Suppressor macrophage (primary cell): ENCODE measurements at places on chromosomes 2 and 18.

DNA sequence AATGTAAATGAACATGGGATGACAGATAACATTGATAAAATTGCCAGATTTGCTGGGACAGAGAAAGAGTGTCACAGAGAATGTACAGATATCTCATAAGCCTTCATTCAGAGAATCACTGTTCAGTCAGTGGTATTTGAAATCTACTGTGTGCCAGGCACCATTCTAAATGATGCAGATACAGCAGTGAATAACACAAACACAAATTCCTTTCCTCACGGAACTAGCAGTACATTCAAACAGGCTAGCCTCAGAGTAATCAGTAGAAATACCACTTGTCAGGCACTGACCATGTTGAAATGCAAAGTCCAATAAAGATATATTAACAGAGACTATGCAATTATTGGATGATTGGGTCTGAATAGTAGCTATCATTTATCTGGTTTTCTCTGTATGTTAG, 211.0 kb downstream of the RDH14 start:
- DNase-seq: no peak

GRCh38 chr18:37516361-37516853, 49.2 kb downstream of the CELF4 start:
- no peak for DNase-seq

- DNase-seq: no peak
These were observed 1.4 kb downstream of the NDUFA10 start for GRCh38 chr2:240023792-240024191.

DNA sequence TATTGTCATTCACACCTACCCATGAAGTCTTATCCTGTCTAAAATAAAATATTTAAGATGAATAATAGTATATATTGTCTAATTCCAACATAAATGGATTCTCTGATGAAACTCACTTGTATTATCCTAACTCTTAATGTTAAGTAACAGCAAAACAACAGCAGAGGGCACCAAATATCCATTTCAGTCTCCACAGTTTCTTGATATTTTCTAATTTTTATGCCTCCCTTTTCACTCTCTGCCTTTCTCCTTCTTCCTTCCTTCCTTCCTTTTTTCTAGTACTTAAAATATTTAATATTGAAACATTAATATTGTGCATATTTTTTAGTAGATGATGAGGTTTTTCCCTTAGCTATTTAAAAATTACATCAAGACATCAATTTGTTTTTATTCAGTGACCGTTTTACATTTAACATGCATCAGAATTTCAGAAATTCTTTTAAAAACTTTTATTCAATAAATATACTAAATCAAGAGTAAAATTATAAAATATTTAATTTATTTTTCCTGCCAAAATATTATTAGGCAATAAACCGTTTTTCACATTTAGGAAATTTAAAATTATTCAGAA, 97.6 kb downstream of the WDR7 start:
- DNase-seq: peak; percentile 23

DNA sequence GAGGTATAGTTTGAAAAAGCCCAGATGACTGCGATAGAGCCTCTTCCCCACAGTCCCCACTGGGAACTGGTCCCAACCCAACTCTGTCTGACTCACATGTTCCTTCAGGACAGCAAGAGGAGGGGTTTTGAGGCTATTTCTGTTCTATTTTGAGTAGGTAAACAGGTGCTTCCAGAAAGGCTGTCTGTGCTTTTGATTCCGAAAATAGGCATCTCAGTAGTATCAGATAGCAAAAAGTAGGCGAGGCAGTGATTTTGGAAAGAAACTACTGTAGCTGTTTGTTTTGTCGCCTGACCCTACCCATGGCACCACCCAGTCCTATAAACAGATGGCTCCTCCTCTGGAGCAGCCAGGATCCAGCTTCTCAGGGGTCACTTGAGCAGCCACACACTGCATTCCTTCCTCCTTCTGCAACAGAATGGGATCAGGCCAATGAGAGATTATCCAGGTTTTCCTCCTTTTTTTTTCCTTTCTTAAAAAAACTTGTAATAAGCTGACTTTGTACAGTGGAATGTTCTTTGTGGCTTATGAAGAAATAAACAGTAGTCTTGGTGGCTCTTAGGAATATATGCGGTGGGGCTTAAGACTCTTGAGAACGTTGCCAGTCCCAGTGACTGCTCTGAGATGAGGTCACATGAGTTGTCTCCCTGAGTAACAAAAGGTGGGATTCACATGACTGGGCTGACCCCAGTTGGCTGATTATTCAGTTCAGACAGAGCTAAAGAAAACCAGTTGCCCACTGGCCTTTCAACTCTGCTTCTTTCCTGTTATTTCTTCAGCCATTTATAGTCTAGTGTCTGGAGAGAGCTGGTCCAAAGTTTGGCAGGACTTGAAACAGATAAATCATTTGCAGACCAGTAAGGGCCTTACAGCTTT, 98.6 kb downstream of the KCNS3 start:
- DNase-seq: no peak

GRCh38 chr18:35478520-35479435, 19.0 kb downstream of the INO80C start:
- peak; percentile 82 for DNase-seq

DNA sequence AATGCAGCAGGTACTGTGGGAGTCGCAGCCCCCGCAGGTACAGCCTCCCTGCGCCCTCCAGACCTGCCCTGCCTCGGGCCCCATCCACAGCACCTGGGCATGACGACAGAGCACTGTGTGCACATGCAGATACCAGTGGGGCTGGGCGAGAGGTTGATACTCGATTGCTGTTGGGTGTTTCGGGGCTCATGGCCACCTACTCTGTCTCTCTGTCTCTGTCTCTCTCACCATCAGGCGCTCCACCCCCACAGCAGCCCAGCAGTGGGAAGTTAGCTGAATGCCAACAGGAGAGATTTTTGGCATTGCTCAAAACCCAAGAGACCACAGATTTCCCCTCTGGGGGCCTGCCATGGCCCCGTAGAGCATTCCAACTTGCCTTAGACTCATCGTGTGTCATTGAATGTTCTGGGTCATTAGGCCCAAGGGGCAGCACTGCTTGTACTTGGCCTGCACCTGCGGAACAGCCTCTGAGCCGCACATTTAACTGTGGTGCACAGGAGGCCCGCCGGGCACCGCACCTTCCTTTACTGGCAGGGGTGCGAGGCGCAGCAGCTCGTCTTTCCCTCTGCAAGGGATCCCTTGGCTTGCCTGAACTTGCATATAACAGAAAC, 18.8 kb downstream of the KCNIP3 start:
- DNase-seq: peak; percentile 26

DNA sequence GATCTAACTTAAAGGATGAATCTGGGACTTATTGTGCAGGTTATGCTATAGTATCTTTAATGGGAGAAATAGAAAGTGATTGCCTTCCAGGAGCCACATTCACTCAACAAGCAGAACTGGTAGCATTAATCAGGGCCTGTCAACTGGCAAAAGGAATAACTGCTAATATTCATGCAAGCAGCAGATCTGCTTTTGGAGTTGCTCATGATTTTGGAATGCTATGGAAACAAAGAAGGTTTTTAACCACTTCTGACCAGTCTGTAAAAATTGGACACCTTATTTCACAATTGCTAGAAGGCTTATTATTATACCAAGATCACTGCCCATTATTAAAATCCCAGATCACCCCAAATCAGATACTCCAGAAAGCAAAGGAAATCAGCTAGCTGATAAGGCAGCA, 200.4 kb downstream of the MREG start:
- no peak for DNase-seq

- no peak for DNase-seq
These were observed 354.3 kb downstream of the CLIP4 start for GRCh38 chr2:29469516-29469915.

GRCh38 chr2:23563673-23564614, 179.0 kb downstream of the KLHL29 start:
- DNase-seq: no peak

GRCh38 chr18:74840492-74841167, 243.0 kb downstream of the ZNF407 start:
- DNase-seq: peak; percentile 29

DNA sequence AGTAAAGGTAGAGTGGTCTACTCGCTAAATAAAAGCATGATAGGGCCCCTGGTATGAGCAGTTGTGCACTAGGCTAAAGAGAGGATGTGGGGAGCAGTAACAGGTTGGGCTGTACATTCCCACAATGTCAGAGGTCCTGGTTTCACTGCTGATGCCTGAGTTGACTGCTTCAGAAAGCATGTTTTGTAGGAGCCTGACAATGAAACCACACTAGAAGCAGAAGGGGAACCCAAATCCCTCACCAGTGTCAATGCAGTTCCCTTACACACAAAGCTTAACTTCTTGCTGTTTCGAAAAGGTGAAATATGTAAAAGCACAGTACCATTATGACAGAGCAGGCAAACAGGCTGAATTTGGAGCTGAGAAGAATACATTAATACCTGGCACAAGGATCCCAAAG, 291.7 kb upstream of the KYNU start:
- DNase-seq: no peak

DNA sequence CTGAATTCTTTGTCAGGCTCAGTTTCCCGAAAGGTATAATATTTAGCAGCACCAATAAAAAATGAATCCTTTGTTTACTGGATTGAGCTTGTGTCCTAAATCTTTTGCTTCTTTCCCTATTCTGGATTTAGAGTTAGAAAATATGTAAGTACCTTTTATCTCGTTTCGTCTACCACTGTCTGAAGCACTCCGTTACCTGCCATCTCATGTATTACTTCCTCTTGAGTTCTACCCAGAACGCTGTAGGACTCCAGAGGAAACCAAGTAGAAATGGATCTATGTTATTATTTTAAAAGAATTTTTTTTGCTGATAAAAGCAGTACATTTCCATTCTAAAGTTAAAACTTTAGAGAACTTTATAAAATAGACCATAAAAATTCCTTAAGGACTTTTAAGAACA, 13.5 kb downstream of the ANKRD12 start:
- DNase-seq: no peak

DNA sequence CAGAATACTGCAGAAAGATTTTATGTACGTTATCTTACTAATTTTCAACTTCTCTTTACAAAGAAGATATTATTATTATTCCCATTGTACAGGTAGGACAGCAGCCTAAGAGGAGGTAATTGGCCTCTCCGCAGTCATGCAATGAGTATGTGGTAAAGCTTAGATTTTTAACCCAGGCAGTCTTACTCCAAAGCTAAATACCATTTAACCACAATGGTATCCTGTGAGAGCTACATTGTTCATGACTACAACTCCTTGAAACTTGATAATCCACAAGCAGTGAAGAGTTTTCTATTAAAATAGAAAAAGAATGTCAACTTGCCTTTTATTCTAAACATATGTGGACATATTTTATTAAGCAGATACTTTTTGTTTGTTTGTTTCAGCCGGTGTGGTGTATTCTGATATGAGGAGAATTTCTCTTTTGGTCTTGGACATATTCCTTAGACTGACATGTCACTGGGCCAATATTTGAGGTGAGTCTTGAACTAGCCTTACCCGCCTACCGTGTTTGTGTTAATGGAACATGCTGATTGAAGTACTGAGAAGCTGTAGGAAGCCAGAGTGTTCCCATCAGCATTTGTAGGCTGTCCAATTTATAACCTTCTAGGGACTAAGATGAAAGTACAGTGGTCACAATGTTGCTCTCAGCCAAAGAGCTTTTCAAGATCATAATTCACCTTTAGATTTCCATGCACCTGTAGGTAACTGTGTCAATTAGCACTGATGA, 293.9 kb upstream of the DCC start:
- DNase-seq: no peak

DNA sequence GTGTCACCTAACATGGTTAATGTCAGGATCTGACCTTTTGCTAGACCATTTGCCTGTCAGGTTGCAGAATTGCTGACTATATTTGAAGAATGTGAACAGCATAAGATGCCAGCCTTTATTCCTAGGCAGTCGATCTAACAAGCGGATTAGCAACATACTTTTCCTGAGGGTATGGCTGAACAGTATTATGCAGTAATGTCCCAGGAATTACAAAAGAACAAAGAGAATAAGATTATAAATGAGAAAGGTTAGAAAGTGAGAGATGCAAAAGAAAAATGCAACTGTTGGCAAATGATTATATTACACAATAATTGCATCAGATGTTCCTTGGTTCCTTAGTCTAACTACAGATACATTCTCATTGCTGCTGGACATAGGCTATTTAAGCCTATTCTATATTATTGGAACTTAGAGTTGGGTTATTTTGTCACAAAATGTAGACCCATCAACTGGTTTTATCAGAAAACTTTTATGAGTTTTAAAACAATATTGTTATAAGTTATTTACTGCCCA, 647.1 kb upstream of the CRIM1 start:
- DNase-seq: no peak

GRCh38 chr2:67050622-67051021, 346.5 kb upstream of the ETAA1 start:
- no peak for DNase-seq

DNA sequence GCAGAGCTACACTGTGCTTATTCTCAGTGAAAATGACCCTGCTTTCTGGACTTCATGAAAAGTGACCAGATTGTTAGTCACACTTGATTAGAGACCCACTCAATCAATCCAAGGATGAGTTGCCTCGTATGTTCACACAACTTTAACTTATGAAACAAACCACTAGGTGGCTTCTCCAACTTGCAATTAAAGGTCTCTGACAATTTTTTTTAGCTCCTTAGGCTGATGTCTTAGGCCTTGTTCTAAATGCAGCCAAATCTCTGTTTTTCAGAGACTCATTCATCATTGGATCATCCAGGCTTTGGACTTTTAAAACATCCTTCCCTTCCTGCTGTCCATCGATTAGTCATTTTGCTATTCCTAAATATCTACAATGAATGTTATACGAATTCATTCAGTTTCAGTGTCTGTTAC, 63.4 kb downstream of the MREG start:
- no peak for DNase-seq

- DNase-seq: peak; percentile 17
These were observed 18.2 kb downstream of the COX7A2L start for GRCh38 chr2:42342795-42343241.

DNA sequence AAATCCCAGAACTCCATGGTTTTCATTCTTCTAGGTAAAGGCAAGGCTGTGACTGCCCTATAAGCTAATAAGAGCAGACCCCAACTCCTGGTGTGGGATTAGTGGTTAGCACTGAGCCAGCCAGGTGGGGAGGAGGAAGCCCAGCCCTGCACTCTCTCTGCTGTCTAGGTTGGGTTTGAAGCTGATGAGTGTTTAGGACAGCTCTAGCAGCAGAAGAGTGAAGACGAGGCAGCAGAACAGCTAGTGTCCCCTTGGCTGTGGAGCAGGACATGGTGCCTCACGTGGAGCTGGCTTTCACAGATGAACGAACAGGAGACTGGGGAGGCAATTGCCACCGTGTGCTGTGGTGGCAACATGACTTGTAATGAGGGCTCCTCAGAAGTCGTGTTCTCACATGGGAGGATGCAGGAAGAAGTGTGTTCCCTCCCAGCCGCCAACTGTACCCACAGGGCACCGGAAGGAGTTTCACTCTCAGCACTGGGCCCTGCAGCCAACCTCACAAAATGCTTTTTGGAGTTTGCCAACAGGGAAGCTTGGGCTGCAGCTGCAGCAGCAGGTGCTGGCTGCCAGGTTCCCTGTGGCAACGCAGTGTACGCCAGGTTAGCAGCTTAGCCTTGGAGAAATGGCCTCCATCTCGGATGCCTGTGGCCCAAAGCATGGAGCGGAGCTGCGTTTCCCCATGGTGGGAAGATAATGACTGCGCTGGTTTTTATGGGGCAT, 328.2 kb downstream of the SETBP1 start:
- DNase-seq: no peak

DNA sequence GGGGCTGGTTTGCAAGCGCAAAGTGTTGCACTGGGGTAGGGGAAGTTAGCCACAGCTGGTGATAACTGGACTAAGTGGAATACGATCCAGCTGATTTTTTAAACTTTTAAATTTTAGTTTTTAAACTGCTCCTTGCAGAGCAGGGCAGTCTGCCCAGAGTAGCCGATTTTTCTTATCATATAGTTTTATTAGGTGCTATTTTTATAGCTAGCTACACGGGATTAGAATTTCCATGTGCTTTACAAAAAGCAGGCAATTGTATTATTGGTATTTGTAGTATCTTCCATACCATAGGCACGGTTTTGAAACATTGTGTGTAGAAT, 9.6 kb downstream of the CPLX4 start:
- DNase-seq: no peak
